ENCODE measurements at places on chromosomes 7 and 10. TPM values are rescaled to one million over a fixed set of nuclear protein-coding genes. Genes with fewer than 3 reads are reported as not detected.

The FAM25G gene
- not detected for total RNA-seq

The IGF2BP3 gene
- 0.35 TPM for total RNA-seq

The ZNF485 gene
- total RNA-seq, result 4.5 TPM

The PBLD gene
- 9.3 TPM for total RNA-seq

The LRMDA gene
- total RNA-seq, result 7.3 TPM

The LRRN3 gene
- not detected for total RNA-seq

The TEX47 gene
- not detected for total RNA-seq

The PKD2L1 gene
- total RNA-seq, result not detected

The CTAGE8 gene
- not detected for total RNA-seq

The SEPTIN14 gene
- total RNA-seq, result not detected

The PON3 gene
- total RNA-seq, result not detected

The CALN1 gene
- not detected for total RNA-seq

The SMKR1 gene
- not detected for total RNA-seq

The PROSER2 gene
- total RNA-seq, result 10.3 TPM

The CPA2 gene
- total RNA-seq, result not detected

The EPHB4 gene
- total RNA-seq, result 28.0 TPM
